Nasal cavity respiratory epithelium epithelial cell of viscerocranial mucosa (primary cell): ENCODE measurements at places on chromosomes 3 and 15. TPM values are rescaled to one million over a fixed set of nuclear protein-coding genes. Genes with fewer than 3 reads are reported as not detected.

Gene CD80
- total RNA-seq, result not detected in 2 replicates

Gene CRBN
- 33.5 and 72.5 TPM in 2 replicates for total RNA-seq

Gene ROBO2
- total RNA-seq, result 0.34 and 4.0 TPM in 2 replicates

Gene OR4M2
- total RNA-seq, result not detected in 2 replicates

Gene ACOX2
- total RNA-seq, result under 0.01 and 0.21 TPM in 2 replicates

Gene UBE2E2
- 44.1 and 91.2 TPM in 2 replicates for total RNA-seq

Gene SSUH2
- 0.14 and 0.34 TPM in 2 replicates for total RNA-seq

Gene KCNMB2
- total RNA-seq, result not detected in 2 replicates

Gene TPRG1
- total RNA-seq, result 0.34 and 1.3 TPM in 2 replicates

Gene SIDT1
- total RNA-seq, result 0.34 and 2.3 TPM in 2 replicates

Gene MNS1
- total RNA-seq, result not detected in 2 replicates

Gene ARL13B
- total RNA-seq, result 11.6 and 14.9 TPM in 2 replicates

Gene MESP1
- total RNA-seq, result 0.07 and 0.34 TPM in 2 replicates

Gene TM4SF18
- not detected in 2 replicates for total RNA-seq

Gene CSPG4
- 2.7 and 9.8 TPM in 2 replicates for total RNA-seq

Gene SRGAP3
- total RNA-seq, result 11.3 and 20.3 TPM in 2 replicates

Gene LRRIQ4
- not detected in 2 replicates for total RNA-seq

Gene RPL35A
- total RNA-seq, result 444 and 783 TPM in 2 replicates

Gene MAPKAPK3
- total RNA-seq, result 42.4 and 65.1 TPM in 2 replicates

Gene BFSP2
- total RNA-seq, result not detected in 2 replicates

Gene TAGLN3
- 0.68 and 0.93 TPM in 2 replicates for total RNA-seq

Gene GNAT1
- not detected in 2 replicates for total RNA-seq

Gene PARP15
- under 0.01 and 0.21 TPM in 2 replicates for total RNA-seq

Gene FGF7
- under 0.01 and 0.07 TPM in 2 replicates for total RNA-seq

Gene AHSG
- not detected in 2 replicates for total RNA-seq

Gene CELF6
- 0.21 TPM in 1 of 2 replicates, not detected in the other for total RNA-seq

Gene CCDC80
- total RNA-seq, result 9.9 and 38.5 TPM in 2 replicates

Gene ARPP19
- 154 and 161 TPM in 2 replicates for total RNA-seq

Gene IL16
- total RNA-seq, result under 0.01 and 0.07 TPM in 2 replicates

Gene MKRN3
- 3.4 and 7.9 TPM in 2 replicates for total RNA-seq

Gene TTC21A
- 0.34 and 2.0 TPM in 2 replicates for total RNA-seq

Gene SCAANT1
- total RNA-seq, result not detected in 2 replicates

Gene SLC24A1
- 3.4 and 8.0 TPM in 2 replicates for total RNA-seq

Gene TPRA1
- total RNA-seq, result 44.1 and 48.8 TPM in 2 replicates

Gene RAB27A
- total RNA-seq, result 13.0 and 19.0 TPM in 2 replicates

Gene GABRR3
- total RNA-seq, result not detected in 2 replicates

Gene PP2D1
- not detected in 2 replicates for total RNA-seq

Gene CPNE9
- not detected in 2 replicates for total RNA-seq

Gene LEO1
- 20.8 and 66.6 TPM in 2 replicates for total RNA-seq

Gene FOXL2NB
- total RNA-seq, result under 0.01 and 0.57 TPM in 2 replicates

Gene IL5RA
- total RNA-seq, result not detected in 2 replicates

Gene ERC2
- 0.21 and 0.34 TPM in 2 replicates for total RNA-seq

Gene MOBP
- total RNA-seq, result not detected in 2 replicates

Gene COL8A1
- total RNA-seq, result 0.34 and 4.0 TPM in 2 replicates

Gene OR5H6
- total RNA-seq, result not detected in 2 replicates

Gene ARGFX
- total RNA-seq, result not detected in 2 replicates

Gene SERPINI2
- not detected in 2 replicates for total RNA-seq

Gene GOLGA6D
- under 0.01 TPM in 1 of 2 replicates, not detected in the other for total RNA-seq

Gene USP13
- total RNA-seq, result 2.1 and 4.1 TPM in 2 replicates

Gene ARHGAP31
- under 0.01 and 0.85 TPM in 2 replicates for total RNA-seq

Gene PLSCR5
- not detected in 2 replicates for total RNA-seq
